Cerebellar nuclear complex (tissue), 1 donor: ENCODE measurements at places on chromosomes 12 and 14.

GRCh38 chr14:31405599-31406232, 14.6 kb downstream of the HEATR5A start:
- DNase-seq = no peak

- DNase-seq = no peak
Observed at GRCh38 chr14:89296281-89296745, 120.7 kb downstream of the FOXN3 start.

- no peak for DNase-seq
Observed at GRCh38 chr14:101473795-101474562, 87.3 kb upstream of the DIO3 start.

DNA sequence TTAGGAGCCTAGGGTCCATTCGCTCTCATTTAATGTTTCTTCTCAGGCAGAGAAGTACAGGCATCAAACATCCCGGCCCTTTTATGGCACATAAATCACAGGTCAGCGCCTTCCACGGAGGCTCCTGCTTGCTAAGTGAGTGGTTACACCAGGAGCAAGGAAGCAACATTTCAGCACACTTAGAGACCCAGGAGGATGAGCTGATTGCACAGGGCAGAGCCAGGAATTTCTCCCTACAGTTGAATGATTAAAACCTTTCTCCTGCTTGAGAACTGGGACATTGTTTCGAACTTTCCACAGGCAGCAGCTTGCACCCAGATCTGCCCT, 233.4 kb downstream of the SPTSSA start:
- DNase-seq = no peak

DNA sequence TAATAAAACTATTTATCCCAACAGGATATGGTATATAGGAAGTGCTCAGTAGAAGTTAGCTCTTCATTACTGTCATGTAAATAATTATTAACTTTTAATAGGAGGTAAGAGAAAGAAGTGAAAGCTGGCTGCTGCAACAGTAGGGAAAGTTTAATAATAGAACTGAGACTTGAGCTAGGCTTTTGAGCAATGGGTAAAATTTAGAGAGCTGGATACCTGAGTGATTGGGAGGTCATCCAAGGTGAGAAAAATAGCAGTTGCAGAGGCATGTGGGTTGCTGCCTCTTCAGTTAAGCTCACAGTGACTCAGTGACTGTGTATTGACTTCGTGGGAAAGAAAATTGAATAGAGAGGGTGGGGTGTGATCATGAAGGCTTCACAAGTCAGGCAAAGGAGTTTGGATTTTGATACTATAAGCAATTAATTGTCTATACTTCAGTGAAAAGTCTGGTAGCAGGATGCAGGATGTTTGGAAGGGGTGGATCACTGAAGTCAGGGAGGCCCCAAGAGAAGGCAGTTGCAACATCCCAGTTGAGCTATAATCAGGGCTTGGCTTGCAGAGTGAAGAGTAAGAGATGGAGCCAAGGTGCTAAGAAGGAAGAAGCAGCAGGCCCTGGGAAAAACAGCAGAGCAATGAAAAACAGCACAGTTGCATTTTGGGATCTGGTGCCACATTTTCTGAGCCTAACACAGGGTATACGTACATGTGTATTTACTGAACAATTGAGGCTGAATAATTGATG, 172.0 kb upstream of the FRMD6 start:
- DNase-seq = no peak
